ENCODE measurements at places on chromosomes 4 and X.
A peak's percentile ranks its signal among the peaks of the same experiment; 100 is the strongest.

DNA sequence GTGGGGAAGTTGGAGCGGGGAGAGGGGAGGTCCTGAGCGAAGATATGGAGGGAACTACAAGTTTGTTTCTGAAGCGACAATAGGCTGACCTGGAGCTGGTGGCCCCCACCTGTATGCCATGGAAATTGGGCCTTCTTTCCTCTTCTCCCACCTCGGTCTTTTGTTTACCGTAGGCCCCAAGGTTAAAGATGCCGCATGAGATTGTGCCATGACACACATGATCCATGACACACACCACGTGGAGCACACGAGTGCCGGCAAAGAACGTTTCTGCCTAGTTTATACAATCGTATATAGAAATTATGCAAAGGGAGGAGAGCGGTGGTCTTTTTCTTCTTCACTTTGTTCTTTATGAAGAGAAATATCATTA, 408 bp downstream of the TMEM33 start:
- DNase-seq = peak; percentile 4

GRCh38 chr4:187558391-187558790, 437.2 kb upstream of the ZFP42 start:
- DNase-seq = no peak

GRCh38 chr4:126071346-126072333, 756.9 kb downstream of the FAT4 start:
- DNase-seq = no peak

- DNase-seq = no peak
Measured at GRCh38 chr4:184310171-184310567, 92.5 kb upstream of the ENPP6 start.

DNA sequence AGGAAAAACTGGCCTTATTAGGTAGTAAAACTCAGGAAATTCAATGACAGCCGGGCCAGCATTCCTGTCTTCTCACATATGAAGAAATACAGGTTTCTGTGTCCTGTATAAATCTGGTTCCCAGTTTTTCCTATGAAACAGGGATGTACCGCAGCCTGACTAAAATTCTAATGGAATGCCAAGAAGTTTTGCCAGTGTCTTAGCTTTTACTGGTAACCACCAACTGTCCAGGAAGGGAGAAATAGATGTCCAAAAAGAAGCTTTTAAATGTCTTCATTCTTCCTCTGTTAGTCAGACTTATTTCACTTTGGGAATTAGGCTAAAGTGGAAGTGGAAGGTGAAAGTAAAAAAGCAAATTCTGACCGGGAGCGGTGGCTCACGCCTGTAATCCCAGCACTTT, 108.0 kb upstream of the TBL1X start:
- no peak for DNase-seq

DNA sequence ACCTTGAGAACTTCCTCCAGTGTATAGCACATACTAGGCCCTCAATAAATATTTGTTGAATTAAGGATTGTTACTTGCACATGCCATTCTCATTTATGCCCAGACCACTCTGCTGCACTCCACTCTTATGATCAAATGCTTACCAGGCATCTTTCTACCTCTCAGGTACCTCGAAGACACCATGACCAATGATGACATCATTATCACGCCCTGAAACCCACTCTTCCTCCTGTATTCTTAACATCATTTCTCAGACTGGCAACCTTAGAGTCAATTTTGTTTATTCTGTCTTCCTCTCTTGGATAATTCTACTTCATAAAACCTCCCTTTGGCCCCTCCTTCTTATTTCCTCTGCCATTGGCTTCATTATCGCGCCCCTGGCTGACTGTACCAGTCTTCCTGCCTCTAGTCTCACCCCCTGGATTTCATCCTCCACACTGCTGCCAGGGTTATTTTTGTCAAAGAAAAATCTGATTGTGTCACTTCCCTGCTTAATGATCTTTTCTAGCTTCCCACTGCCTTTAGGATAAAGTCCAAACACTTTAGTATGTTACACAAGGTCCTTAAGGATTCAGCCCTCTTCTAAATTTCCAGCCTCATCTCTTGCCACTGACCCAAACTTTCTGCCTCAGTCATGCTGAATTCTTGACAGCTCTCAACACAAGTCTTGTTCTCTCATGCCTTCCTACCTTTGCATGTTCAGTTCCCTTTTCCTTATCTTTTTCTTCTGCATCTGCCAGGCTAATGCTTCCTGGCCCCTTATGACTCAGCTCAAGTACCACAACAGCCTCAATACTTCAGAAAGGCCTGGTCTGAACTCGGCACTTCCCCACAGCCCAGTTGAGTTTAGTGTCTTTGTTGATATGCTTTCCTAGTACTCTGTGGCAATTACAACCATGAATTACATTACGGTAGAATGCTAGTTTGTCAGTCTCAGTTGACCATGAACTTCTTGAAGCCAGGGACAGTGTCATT, 45.8 kb downstream of the HDAC8 start:
- no peak for DNase-seq

DNA sequence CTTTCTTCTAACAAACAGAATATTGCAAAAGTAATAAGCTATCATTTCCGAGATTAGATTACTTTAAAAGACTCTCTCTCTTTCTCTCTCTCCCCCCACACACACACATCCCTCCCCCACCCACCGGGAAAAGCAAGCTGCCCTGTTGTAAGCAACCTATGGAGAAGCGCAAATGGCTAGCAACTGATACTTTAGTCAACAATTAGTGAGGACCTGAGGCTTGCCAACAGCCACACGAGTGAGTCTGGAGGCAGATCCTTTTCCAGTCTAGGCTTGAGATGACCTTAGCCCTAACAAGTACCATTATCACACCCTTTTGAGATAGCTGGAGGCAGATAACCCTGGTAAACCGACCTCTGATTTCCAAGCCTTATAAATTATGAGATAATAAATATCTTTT, 19.7 kb upstream of the ADGRL3 start:
- DNase-seq = no peak

- no peak for DNase-seq
Measured at GRCh38 chrX:39508300-39508692, 589.5 kb downstream of the BCOR start.

DNA sequence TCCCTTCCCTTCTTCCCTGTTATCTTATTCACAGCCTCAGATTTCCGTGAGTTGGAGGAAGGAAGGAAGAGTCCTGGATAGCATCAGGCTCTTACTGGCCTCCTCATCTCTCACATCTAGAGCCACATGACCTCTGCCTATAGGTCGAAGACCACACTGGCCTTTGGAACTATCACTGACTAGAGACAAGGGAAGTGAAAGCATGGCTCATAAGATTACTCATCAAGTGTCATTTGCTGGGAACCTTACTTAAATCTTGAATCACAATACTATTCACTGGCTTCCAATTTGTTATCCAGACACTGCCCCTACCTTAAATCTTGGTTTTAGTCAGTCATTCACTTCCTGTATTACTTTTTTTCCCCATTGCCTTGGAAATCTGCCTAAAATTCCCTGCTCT, 61.6 kb upstream of the MTMR8 start:
- no peak for DNase-seq

GRCh38 chrX:35841872-35842271, 43.7 kb downstream of the MAGEB16 start:
- DNase-seq = no peak

DNA sequence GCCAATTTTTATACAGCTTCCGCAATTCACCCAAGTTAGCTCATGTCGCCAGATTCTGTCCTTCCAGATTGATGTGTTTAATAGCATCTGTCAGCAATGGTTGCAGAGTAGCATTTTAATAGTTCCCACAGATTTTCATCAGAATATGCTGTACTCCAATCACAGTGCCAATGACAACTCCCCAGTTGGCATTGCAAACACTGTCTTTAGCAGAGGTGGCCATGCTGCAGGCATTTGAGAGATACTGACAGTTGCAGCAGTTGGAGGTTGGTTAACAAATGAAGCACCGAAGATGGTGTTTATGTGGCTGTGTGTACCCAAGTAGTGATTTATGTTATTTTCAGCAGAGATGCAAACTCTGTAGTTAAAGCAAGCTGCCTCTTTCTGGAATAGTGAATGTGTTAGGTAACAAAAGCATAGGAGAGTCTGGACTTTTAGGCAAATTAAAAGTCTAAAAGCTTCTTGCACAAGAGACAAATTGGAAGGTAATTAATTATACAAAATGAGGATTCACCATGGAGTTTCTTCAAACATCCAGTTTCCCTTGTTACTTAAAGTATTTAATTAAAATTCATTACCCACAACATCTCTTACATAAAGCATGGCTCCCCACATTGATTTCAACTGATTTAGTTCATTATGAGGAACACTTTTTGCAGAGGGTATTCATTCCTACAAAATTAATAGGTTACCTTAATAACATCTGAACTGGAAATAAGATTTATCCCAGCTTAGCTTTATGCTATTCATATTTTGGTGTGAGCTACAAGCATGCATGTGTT, 65.2 kb downstream of the PARM1 start:
- no peak for DNase-seq

DNA sequence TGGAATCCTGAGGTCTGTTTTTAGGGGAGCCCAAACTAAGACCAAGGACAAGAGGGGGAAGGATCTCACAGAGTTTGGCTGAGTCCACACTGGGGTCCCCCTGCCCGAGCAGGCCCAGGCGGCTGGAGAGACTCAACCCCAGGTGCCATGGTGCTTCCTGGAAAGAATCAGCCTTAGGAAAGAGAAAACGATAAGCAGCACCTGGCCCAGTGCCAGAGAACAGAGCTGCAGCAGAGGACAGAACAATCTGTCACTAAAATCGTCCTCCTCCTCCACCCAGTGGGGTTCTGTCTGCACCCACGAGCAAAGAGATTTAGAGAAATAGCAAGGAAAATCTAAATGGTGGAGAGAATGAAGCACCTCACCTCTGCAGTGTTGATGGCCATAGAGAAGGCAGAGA, 470.5 kb downstream of the BCOR start:
- DNase-seq = no peak

GRCh38 chr4:27484216-27484615, 623.6 kb downstream of the STIM2 start:
- no peak for DNase-seq

- no peak for DNase-seq
Measured at GRCh38 chr4:183200453-183200852, 101.4 kb downstream of the WWC2 start.

DNA sequence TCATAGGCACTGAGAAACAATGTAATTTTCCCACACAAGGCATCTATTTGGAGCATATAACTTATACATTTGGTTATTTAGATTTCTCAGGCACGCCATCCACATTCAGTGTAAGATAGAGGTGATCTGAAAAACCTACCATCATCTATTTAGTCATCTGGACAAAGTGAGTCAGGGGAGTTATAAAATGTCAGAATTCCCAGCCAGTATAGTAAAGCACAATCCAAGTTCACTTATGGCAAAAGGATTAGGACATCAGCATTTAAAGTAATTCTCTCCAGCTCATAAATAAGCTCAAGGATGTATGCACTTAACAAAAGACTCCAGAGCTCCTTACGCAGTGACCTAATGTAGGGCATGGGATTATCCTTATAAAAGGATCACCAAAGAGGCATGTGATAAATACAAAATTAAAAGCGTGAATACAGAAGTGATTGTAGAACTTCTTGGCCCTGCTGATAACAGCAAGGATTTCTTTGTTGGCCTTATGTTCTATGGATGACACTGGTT, 65.3 kb upstream of the DCLK2 start:
- DNase-seq = no peak

GRCh38 chr4:53616219-53616618, 24.9 kb upstream of the LNX1 start:
- DNase-seq = no peak

GRCh38 chr4:38284294-38285030, 324.3 kb downstream of the PTTG2 start:
- DNase-seq = no peak

- no peak for DNase-seq
Measured at GRCh38 chr4:94889946-94890345, 132.2 kb downstream of the BMPR1B start.

GRCh38 chrX:147763131-147763530, 148.6 kb upstream of the FMR1 start:
- no peak for DNase-seq

DNA sequence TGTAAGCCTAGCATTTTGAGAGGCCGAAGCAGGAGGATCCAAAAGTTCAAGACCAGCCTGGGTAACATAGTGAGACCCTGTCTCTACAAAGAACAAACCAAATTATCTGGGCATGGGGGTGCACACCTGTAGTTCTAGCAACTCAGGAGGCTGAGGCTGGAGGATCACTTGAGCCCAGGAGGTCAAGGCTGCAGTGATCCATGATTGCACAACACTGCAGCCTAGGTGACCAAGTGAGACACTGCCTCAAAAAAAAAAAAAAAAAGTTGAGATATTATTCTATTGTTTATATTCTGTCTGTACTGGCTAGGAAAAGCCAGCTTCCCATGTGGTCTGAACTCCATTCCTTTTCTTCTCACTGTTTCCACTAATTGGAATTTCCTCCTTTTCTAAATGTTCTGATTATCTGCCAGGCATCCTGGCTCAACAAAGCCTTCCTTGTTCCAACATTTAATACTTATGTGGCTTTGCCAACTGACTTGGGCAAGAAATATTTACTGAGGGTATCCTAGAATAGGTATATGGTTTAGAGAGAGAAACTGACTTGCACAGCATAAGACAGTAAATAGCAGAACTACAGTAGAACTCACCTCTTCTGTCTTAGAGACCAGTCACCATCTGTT, 175.2 kb upstream of the ADAMTS3 start:
- DNase-seq = no peak

- DNase-seq = no peak
Measured at GRCh38 chr4:145339075-145339725, 142.5 kb upstream of the SMAD1 start.

GRCh38 chr4:6437826-6438238, 34.6 kb downstream of the PPP2R2C start:
- no peak for DNase-seq

DNA sequence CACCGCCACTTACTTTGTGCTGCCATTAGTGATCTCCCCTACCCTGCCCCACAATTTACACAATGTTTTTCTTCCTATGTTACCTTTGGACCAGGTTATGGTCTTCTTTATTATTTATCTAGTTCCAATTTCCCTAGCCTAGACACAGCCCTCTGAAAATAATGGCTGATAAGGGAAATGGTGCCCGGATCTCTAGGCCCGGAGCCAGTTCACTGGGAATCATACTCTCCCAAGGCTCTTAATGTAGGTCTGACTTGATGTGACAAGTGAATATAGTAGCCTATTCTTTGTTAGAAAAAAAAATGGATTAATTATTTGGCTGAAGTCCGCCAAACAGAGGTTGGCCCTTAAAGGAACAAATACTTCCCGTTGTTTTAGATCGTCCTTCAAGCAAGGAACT, 208.0 kb downstream of the RELL1 start:
- no peak for DNase-seq

DNA sequence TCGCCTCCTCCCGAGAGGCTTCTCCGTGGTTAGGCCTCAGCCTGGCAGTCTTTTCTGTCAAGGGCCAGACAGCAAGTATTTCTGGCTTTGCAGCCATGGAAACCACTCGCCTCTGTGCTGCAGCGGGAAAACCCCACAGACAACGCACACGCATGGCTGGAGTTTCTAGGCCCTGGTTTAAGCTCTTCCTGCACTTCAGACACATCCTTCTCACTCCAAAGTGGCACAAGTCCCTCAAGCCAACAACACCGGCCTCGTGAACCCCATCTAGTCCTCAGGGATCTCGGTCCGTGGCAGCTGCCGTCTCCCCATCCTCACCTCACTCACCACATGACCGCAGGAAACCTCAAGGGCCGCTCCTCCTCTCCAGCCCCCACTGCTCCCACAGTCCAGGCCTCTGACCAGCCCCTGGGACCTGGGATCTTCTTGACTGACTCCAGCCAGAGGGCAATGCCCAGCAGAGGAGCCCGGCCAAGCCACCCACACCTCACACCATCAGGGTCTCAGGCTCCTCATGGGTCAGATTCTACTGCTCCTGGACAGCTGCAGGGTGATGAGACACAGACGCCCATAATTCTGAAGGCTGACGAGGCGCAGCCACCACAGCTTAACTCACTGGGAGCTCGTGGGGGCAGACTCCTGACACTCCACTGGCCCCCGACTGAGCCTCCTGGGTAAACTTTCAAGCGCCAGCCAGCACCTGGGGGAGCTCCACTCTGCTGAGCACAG, 21.7 kb downstream of the LETM1 start:
- no peak for DNase-seq
